ENCODE measurements at places on chromosomes 16 and 17. TPM values are rescaled to one million over a fixed set of nuclear protein-coding genes. Genes with fewer than 3 reads are reported as not detected.

DNA sequence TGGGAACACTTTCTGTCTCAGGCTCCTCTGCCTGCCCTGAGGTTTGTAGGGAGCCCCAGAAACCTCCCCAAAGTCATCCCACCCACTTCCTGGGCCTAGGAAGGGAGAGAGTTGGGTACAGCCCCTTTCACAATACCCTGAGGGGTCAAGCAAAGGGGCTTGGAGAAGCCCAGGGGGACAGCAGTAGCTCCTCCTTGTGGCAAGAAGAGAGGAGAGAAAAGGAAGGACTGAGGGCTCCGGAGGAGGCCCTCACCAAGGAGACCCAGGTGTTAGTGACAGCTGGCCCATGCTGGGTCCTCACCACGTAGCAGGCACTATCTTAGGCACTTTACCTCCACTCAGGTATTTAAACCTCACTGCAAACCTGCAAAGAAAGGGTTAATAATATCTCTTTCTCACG, 112.8 kb downstream of the IRX5 start:
- DNase-seq, result no peak

- no peak for DNase-seq
These were observed 9.0 kb downstream of the ATAD5 start for GRCh38 chr17:30840771-30841170.

- no peak for DNase-seq
These were observed 16.5 kb downstream of the HS3ST3B1 start for GRCh38 chr17:14317383-14317782.

- no peak for DNase-seq
These were observed 64.0 kb downstream of the SOX9 start for GRCh38 chr17:72184805-72185204.

DNA sequence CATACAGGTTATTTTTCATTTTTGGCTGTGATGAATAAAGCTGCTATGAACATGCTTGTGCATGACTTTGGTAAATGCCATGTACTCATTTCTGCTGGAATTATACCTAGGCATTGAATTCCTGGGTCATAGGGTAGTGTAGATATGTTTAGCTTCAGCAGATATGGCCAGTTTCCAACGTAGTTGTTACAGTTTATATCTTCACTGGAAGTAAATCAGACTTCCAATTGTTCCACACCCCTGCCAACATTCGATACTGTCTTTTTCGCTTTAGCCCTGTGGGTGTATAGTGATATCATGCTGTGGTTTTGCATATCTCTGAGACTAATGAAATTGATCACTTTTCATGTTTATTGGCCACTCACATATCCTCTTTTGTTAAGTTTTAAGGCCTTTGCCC, 50.4 kb downstream of the ARHGAP27 start:
- DNase-seq, result no peak

GRCh38 chr17:35185849-35186248, 8.3 kb downstream of the SLC35G3 start:
- no peak for DNase-seq

DNA sequence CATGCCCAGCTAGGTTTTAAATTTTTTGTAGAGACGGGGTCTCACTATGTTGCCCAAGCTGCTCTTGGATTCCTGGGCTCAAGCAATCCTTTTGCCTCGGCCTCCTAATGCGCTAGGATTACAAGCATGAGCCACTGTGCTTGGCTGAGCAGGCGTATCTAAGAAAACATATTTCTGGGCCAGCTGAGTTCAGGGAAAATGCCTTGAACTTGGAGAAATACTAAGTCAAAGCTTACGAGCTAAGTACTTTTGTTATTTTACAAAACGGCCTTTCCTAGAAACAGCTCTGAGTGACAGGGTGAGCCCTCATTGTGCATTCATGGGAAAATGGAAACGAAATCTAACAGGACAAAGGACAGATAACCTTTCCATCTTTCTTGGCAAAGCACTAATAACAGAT, 24.7 kb downstream of the DNAI2 start:
- DNase-seq, result no peak

- DNase-seq, result no peak
These were observed 24.8 kb downstream of the TTLL6 start for GRCh38 chr17:48792033-48792798.

DNA sequence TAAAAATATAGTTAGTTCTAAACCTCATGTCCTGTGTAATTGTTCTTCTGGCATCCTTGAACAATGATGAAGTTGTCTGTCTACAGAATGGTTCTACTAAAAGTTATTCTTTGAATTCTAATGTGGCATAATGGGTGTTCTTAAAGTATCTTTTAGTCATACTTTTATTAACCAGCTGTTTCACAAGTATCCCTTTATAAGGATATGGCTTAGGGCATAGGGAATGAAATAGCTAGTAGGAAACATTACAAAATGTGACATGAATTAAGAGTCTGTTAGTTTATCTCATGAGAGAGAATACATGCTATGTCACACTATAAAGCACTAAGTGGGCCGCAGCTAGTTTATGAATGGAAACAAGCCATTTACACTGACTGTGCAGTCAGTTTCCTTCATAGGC, 26.3 kb upstream of the CAPNS2 start:
- DNase-seq, result no peak

- DNase-seq, result no peak
These were observed 19.4 kb downstream of the MYH10 start for GRCh38 chr17:8611137-8611536.

DNA sequence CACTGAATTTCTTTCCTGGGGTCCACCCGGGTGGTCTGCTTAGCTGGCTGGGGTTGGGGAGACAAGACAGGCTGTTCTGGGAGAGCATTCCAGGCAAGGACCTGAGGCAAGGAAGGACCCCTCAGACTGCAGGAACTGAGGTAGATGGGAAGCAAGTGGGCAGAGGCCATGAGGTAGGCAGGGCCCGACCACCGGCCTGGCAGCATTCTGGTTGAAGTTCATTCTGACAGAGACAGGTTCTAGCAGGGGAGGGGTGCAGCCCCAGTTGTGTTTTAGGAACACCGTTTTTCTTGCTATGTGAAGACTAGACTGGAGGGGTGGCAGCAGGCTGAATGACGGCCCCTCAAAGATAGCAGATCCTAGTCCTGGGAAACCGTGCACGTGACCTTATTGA, 17.5 kb downstream of the B9D1 start:
- DNase-seq, result no peak

DNA sequence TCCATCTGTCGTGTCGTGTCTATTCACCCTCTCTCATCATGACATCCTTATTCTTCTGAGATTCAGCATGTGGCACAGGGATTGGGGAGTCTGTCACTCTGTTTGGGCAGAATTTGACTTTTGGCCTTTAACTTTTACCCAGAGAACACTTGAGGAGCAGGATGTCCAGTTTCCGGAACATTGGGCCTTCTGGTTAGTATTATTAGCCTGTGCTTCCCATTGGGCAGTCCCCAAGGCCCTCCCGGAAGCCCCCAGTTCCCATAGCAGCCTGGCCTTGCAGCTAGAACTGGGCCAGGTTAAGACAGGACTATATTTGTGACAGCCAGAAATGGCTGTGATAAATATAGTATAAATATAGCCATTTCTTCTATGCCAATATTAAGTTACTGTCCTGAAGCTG, 9.6 kb downstream of the SCN4A start:
- no peak for DNase-seq

DNA sequence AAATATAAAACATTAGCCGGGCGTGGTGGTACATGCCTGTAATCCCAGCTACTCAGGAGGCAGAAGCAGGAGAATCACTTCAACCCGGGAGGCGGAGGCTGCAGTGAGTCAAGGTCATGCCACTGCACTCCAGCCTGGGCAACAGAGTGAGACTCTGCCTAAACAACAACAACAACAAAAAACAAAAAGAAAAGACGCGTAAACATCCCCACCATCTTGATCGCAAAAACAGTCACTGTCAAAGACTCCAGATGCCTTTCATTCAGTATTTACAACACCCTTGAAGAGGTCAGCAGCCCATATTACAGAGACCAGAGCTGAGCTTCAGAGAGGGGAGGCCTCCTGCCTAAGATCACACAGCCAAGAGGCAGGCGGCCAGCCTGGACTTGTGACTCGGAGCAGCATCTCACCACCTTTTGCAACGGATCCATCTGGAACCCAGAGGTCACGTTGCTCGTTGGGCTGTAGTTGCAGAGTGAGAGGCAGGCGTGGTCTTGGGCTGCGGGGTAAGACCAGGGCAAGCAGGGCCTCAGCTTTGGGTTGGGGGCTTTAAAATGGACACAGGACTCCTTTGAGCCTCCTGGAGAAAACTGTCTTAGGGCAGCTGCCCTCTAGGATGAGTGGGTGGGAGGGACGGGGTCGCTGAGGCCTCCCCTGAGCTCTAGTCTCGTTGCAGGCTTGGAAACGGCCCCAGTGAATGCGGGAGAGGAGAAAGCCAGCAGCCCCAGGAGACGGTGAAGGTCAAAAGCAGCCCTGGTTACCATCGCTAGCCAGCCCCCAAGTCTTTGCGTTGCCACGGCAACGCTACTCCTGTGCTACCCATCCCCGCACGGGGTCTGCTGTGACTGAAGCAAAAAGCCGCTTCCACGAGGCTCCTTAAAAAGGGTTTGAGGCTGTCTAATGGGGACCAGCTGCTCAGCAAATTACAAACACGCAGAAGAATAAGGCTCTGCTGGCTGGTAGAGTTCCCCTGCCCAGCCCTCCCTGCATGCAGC, 26.1 kb downstream of the LGALS3BP start:
- DNase-seq, result no peak

DNA sequence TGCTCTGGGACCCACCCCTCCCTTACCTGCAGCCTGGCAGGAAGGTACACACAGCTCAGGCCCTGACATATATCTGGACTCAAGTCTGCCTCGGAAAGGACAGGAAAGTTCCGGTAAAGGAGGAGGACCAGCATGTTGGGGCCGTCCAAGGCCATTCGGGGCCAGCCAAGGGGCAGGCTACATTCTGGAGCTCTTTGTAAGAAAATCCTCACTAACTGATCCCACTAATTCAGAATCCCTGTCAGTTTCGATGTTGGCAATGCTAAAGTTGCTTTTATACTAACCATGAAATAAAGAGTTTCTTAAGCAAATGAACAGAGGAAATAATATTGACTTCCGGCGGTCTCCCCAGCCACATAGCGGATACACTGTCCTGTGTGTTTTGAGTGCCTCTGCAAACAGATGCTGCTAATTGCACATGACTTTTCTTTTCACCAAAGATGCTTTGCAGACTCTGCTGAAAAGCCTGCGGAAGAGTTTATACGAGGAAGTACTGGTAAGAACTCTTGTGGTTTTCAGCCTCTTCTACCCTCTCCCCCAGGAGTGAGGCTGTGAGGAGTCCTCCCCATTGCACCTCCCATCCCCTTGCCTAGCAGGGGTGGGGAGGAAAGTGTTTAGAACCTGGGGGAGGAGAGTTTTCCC, 54.8 kb downstream of the PLXDC1 start:
- no peak for DNase-seq

DNA sequence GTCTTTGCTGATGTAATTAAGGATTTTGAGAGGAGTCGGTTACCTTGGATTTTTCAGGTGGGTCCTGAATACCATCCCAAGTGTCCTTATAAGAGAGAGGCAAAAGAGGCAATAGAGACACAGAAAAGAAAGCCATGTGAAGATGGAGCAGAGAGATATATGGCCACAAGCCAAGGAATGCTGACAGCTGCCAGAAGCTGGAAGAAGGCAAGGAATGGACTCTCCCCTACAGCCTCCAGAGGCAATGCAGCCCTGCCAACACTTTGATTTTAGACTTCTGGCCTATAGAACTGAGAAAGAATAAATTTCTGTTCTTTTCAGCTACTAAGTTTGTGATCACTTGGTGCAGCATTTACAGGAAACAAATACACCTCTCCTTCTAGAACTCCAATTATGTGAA, 8.2 kb upstream of the RNFT1 start:
- DNase-seq, result no peak

- DNase-seq, result no peak
These were observed 142.3 kb upstream of the CDH5 start for GRCh38 chr16:66224186-66224585.

GRCh38 chr17:42553161-42553818, 567 bp downstream of the HSD17B1 start:
- no peak for DNase-seq

EVPLL gene
- 5.9 TPM for total RNA-seq

PGAP3 gene
- 19.3 TPM for total RNA-seq

TNK1 gene
- total RNA-seq, result 15.2 TPM

CCL16 gene
- total RNA-seq, result not detected

RBFOX1 gene
- not detected for total RNA-seq

MSLN gene
- 0.95 TPM for total RNA-seq

C16orf46 gene
- 5.1 TPM for total RNA-seq

SPNS2 gene
- total RNA-seq, result 42.4 TPM

PRSS8 gene
- 47.3 TPM for total RNA-seq

DLX4 gene
- 0.67 TPM for total RNA-seq
